ENCODE measurements at places on chromosomes 3 and 15.
A peak's percentile ranks its signal among the peaks of the same experiment; 100 is the strongest.

DNA sequence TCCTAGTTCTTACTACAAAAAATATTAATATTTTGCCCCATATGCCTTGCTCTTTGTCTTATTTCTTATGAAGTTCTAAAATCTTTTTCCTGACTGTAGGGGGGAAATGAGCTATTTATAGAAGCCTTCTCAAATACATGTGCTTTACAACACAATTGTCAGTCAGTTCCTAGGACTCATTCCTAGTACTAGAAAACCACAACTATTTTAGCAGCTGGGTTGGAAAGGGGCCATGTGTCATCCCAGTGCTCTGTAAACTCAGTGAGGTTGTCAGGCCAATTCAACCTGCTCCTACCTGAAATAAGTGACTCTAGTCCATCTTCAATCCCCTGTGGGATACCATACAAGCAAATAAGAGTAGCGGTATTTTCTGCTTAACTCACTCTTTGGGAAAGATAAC lies 153.8 kb downstream of the ULK4 start:
- DNase-seq: peak; percentile 42

DNA sequence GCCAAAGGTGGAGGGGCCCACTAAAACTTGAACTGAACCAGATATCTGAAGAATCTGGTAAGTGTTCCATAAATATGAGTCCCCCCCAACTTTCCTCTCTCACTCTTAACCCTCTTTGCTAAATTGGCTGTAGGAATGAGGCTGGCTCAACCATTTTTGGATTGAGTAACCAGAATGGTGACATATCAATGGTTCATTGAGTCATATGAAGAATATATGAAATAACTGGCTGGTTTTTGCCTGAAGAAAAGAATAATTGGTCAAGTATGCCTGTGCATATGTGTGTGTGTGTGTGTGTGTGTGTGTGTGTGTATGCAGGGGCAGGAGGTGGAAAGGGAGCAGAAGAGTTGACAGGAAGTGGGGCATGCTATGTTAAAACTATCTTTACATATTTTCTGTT lies 472.9 kb upstream of the THBS1 start:
- no peak for DNase-seq

GRCh38 chr3:46656778-46657556 lies 36.5 kb downstream of the ALS2CL start:
- DNase-seq: peak; percentile 48

DNA sequence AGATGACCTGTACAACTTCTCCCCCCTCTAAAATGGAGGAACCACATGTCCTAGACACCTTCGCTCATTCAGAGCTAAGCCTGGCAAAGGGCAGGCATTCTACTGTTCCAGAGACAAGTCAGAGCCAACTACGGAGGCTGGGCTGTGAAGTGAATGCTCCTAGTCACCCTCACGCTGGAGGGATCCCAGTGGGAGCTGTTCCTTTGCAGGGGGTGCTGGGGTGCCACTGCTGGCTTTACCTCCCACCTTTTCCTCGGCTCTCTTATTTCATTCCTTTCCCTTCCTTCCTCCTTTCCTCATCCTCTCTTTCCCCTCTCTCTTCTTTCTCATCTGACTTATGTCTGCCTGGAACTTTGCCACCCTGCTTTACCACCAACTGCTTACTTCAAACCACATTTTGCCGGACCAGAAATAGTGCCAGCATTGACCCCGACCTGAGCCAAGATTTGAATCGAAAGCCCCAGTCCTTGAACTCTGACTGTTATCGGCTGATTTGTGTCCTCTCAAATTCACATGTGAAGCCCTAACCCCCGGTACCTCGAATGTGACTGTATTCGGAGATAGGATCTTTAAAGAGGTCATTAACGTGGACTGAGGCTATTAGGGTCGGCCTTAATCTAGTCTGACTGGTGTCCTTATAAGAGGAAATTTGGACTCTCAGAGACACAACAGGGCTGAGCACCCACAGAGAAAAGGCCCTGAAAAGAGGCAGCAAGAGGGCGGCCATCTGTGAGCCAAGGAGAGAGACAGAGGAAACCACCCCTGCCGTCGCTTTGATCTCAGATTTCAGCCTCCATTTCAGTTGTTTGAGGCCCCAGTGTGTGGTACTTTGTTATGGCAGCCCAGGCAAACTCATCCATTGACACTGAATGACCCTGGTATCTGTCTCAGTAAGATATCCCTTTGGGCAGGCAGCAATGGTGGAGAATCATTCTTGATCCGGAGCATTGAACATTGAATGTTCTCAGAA lies 31.3 kb upstream of the TBC1D21 start:
- no peak for DNase-seq

DNA sequence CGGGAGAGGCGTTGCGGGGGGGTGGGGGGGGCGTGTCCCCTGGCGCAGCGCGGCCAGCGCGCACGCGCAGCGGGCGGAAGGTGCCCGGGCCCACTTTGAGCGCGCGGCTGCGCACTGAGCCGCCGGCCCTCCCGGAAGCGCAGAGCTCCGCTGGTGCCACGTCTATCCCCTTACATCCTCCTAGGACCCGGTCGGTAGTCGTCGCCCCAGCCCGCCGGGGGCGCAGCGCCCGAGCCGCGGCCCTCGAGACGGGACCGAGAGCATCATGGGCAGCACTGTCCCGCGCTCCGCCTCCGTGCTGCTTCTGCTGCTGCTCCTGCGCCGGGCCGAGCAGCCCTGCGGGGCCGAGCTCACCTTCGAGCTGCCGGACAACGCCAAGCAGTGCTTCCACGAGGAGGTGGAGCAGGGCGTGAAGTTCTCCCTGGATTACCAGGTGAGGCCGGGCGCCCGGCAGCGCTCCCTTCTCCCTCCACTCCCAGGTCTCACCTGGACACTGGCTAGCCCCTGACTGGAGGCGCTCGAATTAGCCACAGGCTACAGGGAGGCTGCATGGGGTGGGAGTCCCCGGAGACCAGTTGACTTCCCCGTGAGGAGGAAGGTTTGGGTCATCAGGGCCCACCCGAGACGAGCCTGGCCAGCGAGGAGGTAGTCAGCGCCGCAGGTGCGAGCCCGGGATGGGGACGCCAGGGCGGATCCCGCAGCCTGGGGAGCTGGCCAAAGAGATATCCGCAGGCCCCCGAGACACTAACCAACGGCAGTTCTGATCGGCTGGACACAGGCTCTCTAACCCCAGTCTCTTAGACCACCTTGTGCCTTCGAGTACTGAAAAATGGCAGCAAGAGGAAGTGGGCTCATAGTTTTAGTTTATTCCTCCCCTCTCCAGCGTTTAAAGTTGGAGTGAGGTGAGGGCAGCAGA lies at the start of gene TMED3:
Gene TMED3, plus strand, starts transcription at position 128 of the 916 bp plus-strand sequence. Its CDS starts 138 bp downstream, at position 266.
- no peak for DNase-seq

DNA sequence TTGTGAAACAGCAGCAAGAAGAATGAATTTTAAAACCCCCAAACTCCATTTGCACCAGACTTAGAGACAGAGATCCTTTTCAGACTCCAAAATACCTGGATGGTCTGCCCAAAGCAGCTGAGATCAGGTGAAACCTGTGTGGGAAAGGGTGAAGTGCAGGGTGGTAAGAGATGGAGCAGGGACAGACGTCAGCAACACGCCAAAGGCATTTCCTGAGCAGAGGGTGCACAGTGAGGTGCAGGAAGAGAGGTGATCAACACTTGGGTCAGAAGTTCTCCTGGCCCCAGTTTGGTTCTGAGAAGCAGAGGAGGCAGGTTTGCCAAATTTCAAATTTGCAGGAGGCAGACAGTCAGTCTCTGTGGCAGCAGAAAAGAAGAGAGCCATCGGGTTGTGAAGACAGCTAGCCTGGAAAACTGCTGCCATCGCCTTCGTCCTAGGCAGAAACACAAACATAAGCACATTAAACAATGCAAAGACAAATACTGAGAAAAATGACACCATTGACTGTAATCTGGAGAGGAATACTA lies 9.8 kb downstream of the CCR4 start:
- DNase-seq: no peak

GRCh38 chr3:13509059-13509815 lies 29.1 kb downstream of the HDAC11 start:
- no peak for DNase-seq

DNA sequence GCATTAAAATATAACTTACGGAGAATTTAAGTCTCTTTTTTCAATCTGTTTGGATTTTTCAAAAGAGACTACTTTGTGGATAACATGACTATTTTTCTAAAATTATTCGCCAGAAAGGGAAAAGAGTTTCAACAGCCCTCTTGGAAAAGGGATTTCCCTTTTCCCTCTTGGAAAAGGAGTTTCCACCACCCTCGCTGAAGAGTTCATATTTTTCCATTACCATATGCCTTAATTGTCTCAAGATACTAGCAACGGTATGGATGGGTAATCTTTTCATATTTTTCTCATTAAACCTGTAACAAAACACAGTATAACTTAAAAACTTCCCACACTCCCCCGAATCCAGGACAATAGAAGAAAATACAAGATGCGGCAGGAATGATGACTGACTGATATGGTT lies 66.1 kb upstream of the SPATA12 start:
- no peak for DNase-seq

DNA sequence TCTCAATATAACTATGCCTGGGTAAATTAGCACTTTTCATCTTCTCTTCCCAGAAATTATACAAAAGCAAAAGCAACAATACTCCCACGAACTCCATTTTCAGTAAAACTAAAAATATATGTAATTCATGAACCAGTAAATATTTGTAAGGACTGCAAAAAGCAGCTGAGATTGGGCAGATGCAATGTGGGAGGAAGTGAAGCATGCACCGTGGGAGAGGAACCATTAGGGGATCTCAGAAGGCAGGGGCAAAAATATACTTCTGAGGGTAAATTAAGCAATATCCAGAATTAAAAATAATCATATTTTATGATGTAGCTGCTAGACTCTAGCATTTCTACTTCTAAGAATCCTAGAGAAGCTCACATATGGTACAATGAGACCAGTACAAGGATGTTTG lies 20.2 kb downstream of the CFAP91 start:
- DNase-seq: no peak

DNA sequence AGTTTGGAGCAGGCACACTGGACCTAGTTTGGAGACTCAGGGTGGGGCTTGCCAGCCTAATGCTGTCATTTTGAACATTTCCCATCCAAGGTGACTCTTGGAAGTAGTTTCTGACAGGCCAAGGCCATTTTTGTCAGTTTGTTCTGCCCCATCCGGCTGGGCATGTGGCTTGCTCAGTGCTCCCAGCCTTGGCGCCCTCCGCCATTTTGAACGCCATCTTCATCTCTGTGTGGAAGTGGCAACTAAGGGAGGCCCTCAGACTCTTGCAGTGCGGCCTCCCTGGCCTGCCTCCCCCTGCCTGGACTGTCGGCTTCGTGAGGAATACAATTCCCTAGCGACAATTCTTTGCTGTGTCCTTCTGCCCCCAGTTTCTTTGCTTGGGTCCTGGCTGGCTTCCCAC lies 150.6 kb upstream of the RGMA start:
- no peak for DNase-seq

DNA sequence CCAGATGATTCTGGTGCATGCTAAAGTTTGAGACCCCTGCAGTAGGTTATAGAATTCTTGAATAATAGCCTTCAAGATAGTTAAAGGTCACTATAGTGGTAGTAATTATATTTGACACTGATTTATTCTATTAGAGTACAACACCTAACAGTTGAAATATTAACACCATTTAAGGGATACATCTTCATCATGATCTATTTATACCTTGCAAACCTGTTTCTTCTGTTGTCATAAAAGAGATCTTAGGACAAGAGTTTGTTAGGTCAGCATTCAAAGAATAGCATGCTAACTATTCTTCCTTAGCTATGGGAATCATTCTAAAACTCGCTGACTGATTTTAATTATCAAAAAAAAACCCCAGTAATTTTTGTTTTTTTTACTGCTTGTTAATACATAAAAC lies 46.5 kb downstream of the TSC22D2 start:
- no peak for DNase-seq

- no peak for DNase-seq
These were observed 2.7 kb downstream of the BNIP2 start for GRCh38 chr15:59686389-59686788.

DNA sequence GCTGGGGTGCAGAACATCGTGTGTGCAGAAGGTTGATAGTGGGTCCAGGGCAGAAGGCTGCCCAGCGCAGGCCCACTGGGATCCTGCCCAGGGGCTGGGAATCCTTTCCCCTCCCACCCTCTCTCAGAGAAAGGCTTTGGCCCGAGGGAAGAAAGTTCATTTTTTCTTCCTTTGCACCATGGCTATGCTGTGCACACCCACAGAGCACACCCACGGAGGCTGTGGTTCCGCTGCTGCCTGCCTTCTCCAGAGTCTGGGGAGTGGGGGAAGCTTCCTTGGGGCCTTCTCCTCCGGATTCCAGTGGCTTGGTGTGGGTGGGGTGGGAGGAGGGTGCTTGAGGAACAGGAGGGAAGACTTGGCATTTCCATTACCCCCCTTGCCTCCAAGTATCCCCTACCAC lies 7.0 kb upstream of the PRKCD start:
- DNase-seq: no peak

All from SW480 (cell line).